ENCODE measurements at places on chromosomes 12 and 14.

DNA sequence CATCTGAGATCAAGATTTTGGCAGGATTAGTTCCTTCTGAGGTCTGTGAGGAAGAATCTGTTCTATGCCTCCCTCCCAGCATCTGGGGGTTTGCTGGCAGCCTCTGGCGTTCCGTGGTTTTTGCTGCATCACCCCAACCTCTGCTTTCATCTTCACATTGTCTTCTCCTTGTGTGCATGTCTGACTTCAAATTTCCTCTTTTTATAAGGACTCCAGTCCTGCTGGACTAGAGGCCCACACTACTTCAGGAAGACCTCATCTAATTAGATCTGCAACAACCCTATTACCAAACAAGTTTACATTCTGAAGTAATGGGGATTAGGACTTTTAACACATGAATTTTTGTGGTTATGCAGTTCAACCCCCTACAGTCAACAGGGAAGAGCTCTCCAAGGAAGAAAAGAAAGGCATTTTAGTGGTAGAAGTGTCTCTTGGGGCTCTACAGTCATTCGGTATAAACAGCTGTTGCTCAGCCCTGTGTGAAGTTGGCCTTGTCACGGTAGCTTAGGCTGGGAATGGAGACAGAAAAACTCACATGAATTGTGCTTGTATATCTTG is 89.7 kb downstream of the CAND1 start:
- no peak for DNase-seq

- DNase-seq = no peak
These were observed 30.4 kb upstream of the TRAF3 start for GRCh38 chr14:102746634-102747438.

GRCh38 chr12:108321688-108322087 is 17.4 kb downstream of the CMKLR1 start:
- DNase-seq = no peak

- DNase-seq = no peak
These were observed 438.9 kb downstream of the ADAMTS20 start for GRCh38 chr12:43113135-43113534.

DNA sequence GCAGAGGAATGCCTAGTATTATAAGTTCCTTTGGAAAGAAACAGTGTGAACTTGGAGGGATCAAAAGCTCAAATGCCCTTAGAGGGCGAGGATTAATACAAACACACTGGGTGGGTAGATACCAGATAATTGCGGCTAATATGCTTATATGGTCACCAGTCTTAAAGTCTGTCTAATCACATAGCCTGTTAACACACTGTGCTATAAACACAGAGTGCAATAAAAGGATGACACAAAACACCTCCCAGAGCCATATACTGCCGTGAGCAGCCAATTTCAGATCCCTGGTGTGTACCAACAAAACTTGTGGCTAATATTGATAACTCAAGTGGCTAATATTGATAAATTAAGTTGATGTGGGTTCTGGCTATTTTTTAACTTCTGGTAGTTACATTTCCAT is 1.7 kb upstream of the IL26 start:
- no peak for DNase-seq

DNA sequence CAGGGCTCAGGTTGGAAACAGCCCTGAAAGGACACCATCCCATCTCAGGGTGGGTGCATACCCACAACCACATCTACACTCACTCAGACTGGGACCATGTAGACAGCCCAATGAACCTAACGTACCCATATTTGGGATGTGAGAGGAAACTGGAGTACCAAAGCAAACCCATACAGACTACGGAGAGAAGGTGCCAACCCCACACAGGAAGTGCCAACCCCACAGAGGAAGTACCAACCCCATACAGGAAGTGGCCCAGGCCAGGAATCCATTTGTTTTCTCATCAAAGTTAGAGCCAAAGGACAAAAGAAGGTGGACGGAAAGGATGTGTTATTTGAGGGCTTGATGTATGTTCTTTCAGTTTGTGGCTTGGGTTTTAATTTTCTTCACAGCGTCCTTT is 19.5 kb upstream of the SPIC start:
- DNase-seq = no peak

- DNase-seq = no peak
These were observed 11.9 kb downstream of the SLCO1B3 start for GRCh38 chr12:20822415-20822814.

- DNase-seq = no peak
These were observed 124.7 kb downstream of the EPS8 start for GRCh38 chr12:15664491-15664890.

GRCh38 chr12:83318386-83319098 is 631.8 kb downstream of the TMTC2 start:
- no peak for DNase-seq

DNA sequence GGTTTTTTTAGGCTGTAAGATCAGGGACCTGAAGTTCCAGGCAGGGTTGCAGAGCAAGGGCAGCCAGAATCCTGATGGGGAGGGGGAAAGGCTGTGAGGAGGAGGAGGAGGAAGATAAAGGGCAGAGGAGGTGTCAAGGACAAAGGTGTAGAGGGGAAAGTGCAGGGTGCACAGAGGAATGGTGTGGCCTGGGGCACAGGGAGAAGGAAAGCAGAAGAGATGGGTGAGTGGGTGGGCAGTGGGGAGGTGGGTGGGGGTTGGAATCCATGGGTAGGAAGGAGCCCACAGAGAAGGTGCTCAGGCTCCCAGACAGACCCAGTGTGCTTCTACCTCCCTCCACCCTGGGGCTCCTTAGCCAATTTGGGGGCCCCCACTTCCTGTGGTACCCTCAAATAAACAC is 11.2 kb downstream of the TRPV4 start:
- no peak for DNase-seq

DNA sequence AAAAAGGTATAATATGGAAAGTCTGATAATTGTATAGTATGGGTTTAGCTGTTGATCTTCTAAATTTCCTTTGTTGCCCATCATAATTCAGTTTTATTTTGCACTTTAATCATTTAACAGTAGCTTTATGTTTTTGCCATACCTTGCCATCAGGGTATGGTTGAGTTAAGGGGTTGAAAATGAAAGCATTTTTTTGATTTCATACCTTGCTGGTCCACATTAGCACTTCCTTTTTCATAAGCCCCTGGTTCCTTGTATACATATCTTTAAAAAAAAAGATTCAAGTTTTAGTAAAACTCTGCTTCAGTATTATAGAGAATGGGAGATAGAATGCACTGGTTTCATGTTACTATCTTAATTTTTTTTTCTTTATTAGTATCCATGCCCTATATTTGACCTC is 71.1 kb downstream of the MIPOL1 start:
- DNase-seq = no peak

GRCh38 chr14:30443368-30444007 is 115.5 kb upstream of the G2E3 start:
- no peak for DNase-seq

DNA sequence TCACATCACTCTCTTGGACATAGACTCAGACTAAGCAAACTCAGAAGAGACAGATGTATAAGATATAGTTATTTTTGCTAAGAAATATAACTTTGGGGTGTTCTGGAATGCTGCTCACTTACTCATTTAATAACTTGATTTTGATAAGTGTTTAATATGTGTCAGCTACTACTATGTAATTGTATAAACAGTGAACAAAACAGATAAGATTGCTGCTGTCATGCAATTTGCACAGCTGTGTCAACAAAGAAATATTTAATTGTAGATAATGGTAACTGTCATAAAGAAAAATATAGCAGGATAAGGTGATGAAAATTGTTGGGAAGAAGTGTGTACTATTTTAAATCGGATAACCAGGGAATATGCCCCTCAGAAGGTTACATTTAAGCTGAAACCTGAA is 84.1 kb upstream of the ZDHHC17 start:
- no peak for DNase-seq

DNA sequence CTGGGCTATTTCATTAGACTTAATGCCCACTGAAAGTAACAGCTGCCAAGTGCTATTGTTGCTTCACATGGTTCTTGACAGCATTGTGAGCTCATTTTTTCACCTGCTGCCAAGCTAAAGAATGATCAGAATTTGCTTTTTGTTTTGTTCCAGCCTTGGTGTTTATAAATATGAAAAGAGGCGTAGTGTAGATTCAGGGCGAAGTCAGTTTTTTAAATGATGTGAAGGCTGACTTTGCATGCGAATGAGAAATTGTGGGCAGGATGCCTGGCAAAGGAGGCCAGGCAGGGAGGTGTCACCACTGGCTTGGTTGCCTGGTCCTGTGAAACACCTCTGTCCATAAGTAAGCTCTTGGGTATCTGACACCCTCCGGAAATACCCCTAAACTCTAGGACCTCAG is 93.3 kb upstream of the NAP1L1 start:
- no peak for DNase-seq

DNA sequence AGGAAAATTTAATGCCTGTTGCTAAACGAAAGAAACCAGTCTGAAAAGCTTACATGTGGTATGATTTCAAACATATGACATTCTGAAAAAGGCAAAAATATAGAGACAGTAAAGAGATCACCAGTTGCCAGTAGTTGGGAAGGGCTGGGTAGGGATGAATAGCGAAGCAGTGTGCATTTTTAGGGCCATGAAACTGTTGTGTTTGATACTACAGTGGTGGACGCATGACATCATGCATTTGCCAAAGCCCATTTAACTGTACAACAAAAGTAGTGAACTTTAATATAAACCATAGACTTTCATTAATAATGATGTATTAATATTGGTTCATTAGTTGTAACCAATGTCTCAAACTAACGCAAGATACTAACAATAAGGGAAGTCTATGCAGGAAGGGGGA is 14.7 kb upstream of the EPYC start:
- DNase-seq = no peak

Measured in T-helper 2 cell (primary cell).